ENCODE measurements at places on chromosomes 3 and 15. TPM values are rescaled to one million over a fixed set of nuclear protein-coding genes. Genes with fewer than 3 reads are reported as not detected.

The PDZRN3 gene
- not detected for polyA plus RNA-seq

DNA sequence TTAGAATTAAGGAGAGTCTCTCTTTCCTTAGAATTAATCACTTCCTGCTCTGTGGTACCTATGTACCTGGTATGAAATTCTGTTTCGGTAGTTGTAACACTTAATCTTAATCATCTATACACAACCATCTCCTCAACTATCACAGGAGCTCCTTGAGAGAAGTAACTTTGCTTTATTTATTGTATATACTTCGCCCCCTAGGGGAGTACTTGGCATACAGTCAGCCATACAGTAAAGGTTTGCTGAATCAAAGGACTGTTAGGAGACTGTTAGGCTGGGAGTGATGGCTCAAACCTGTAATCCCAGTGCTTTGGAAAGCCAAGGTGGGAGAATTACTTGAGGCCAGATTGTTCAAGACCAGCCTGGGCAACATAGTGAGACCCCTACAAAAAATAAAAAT lies 44.7 kb downstream of the RORA start:
- no peak for DNase-seq

DNA sequence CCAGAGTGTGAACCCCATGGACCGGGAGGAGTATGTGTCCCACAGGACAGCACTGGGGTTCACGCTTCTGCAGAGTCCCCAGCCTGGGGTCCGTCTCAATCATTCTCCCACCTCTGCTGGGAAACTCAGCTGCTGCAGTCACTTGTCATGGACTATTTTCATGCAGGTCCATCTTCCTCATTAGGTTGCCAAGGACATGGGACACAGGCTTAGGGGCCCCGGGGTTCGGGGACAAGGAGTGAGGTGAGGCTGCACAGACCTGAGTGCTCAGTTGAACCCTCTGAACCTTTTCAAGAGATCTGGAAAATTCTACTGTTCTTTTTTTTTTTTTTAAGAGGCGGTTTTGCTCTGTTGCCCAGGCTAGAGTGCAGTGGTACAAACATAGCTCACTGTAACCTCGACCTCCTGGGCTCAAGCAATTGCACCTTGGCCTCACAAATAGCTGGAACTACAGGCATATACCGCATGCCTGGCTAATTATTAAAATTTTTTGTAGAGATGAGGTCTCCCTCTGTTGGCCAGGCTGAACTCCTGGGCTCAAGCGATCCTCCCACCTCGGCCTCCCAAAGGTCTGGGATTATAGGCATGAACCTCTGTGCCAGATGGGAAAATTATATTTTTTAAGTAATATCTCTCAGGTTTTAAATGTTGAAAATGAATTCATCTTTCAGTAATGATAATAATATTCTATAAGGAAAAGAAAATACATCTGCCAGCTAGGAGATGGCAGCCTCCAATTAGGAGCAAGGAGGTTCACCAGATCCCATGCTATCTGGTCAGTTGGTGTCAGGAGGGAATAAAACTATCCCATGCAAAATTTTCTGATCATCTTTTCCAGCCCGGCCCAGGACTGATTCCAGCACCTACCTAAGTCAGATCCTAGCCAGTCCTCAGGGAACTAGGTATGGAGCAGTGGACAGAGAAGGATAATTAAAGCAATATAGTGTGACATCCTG lies 45.2 kb downstream of the RPN1 start:
- DNase-seq = no peak

The FBLN2 gene
- 3.2 TPM for polyA plus RNA-seq

The TEX55 gene
- polyA plus RNA-seq = not detected

- no peak for DNase-seq
Observed at GRCh38 chr15:38088971-38089370, 154.5 kb downstream of the TMCO5A start.

DNA sequence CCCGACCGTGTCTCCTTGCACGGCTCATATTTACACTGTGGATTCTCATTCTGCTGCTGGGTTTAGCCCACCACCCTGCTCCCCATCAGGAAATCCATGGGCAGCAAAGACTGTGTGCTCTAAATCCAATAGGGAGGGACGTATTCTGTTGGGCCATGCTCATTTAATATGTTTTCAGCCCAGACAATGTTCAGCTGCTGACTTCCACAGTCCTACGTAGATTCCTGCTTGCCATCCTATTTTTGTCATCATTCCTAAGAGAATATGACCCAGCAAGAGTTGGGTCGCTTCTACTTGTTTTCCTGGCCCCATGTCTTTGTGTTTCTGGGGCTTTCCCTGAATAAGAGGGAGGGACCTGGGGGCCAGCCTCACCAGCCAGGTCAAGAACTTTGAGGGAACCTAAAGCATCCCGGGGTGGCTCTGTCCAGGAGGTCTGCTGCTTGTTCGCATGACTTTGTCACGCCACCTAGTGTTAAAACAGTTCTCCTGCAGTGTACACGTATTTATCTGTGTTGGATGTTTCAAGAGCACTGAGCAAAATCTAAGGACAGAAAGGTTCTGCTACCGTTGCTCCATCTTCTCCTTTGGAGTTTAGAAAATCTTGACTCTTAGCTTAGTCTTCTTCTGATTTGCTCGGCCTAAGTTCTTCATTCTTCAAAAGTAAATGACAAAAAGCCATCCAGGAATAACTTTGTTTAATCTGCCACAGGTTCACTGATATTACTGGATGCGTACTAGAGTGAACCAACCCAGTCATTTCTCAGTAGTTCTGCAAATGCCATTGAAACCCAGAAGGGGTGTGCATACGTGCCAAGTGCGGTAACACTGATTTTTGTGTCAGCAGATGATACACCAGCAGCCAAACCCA lies 79.8 kb upstream of the NR2E3 start:
- no peak for DNase-seq

- DNase-seq = no peak
Observed at GRCh38 chr3:130425484-130425883, 80.0 kb downstream of the COL6A5 start.

GRCh38 chr15:73716417-73716816 lies 32.2 kb downstream of the CD276 start:
- DNase-seq = no peak

- DNase-seq = no peak
Observed at GRCh38 chr3:23706111-23706510, 99.6 kb upstream of the UBE2E1 start.

The TM4SF4 gene
- not detected for polyA plus RNA-seq

- no peak for DNase-seq
Observed at GRCh38 chr3:104257486-104257885, 1109.2 kb upstream of the ALCAM start.

DNA sequence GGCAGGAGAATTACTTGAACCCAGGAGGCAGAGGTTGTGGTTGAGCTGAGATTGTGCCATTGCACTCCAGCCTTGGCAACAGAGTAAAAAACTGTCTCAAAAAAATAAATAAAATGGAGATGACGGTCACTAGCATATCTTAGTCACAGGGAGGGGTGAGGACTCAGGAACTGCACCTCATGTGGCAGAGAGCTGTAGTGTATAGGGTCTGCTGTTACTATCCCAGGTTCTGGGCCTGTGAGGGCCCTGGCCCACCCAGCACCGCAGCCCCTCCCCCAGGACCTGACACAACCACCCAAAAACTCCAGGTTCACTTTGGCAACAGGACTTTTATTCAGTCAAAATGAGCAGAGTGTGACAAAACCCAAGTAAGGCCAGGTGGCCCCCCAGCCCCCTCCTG lies 22.3 kb downstream of the RNU5B-1 start:
- no peak for DNase-seq

DNA sequence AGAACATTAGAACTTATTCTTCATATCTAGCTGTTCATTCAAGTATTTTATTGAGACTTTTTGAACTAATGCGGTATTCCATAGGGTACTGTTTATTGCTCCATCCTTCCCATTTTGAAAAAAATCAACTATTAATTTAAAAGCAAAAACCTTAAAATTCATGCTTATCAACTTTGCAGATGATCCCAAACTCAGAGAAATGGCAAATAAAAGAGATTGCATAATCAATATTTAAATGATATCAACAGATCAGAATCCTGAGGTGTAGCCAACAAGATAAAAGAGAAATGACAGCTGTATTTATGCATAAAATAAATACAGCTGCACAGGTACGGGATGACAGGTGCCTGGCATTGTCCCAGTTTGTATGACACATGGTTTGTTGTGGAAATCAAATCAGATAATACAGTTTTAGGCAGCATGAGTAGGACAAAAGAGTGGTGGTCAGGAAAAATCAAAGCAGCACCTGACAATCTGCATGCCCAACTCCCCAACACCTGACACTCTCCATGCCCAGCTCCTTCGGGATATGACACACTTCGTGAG lies 42.4 kb upstream of the CMTM8 start:
- DNase-seq = no peak

- no peak for DNase-seq
Observed at GRCh38 chr3:114669614-114670013, 375.8 kb downstream of the TIGIT start.

The GRIP2 gene
- polyA plus RNA-seq = not detected

DNA sequence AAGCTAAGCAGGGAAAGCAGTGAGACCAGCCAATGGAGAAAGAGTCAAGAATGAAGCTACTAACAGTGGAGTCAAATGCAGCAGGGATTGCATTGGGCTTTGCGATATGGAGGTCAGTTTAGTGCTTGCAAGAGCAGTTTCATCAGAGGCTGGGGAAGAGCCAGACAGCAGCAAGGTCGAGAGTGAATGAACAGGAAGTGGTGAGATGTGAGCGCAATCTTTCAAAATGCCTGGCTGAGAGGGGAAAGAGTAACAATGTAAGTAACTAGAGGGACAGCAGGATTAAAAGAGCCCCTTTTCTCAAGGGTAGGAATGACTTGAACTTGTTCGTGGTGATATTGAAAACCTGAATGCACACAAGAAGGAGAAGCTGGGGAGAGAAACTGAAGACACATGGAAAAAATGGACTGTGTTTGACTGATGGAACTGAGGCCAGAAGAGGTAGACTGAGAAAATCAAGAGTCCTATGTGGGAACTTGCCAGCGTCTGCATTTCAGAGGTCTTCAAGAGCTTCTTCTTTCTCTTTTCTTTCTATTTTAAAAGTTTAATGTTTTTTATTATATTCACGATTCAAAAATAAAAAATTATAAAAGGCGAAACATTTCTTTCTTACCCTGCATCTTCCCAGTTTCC lies 30.6 kb upstream of the GPR160 start:
- DNase-seq = no peak

The GABRA5 gene
- polyA plus RNA-seq = not detected

The GABRG3 gene
- polyA plus RNA-seq = not detected

GRCh38 chr3:100482176-100482575 lies 10.2 kb upstream of the TMEM45A start:
- no peak for DNase-seq

GRCh38 chr3:24447836-24448235 lies 46.8 kb downstream of the THRB start:
- no peak for DNase-seq

GRCh38 chr3:175664911-175665310 lies 805.8 kb downstream of the NAALADL2 start:
- no peak for DNase-seq

- DNase-seq = no peak
Observed at GRCh38 chr3:192840143-192840836, 77.4 kb downstream of the MB21D2 start.

- DNase-seq = no peak
Observed at GRCh38 chr15:36645106-36645505, 65.7 kb downstream of the CDIN1 start.

All from CD8-positive, alpha-beta memory T cell (primary cell).